Activated T-cell treated with anti-CD3 and anti-CD28 coated beads for 4 hours (primary cell): ENCODE measurements at places on chromosomes 16 and 17.

DNA sequence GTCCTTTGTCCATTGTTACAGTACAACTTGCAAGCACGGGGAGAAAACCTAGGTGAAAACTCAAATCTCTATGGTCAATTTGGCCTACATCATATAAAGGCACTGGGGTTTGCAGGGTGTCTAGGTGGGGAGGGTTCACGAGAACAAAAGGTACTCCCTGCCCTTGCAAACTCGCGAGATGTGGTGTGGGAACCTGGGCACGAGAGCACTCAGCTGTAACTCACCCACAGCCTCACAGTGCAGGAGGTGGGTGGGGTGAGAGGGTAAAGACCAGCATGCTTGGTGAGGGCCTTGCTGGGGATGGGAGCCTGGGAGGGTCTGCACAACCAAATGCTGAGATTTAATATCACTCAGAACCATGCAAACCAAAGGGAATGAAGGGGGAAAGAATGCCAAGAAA, 18.4 kb upstream of the ZNF594 start:
- no peak for DNase-seq

DNA sequence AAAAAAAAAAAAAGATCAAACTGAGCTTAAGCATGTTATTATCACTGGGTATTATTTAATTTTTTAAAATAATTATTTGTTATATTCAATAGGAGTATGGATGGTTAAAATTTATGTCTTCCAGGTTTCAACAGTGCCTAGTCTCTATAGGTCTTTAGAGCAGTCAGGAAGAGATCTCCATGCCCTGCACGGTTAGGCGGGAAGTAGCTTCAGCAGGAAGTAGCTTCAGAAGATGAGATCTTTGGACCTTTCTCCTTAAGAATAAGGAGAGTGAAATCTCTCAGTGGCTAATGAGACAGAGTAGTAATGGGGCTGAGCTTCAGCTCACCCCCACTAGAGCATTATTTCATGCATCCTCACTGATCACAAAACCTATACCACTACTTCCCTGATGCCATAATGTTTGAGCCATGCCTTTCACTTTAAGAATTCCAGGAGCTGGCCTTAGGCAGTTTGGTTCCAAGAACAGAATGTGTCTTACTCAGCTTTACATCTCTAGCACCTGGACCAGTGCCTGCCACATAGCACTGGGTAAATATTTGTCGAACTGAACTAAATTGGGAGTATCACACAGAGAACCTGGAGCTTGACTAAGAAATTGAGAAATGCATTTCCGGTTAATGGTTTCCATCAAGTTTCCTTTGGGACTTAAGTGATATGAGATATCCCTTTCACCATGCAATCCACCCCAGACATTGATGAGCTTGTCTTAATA, 43.5 kb downstream of the SCPEP1 start:
- no peak for DNase-seq

GRCh38 chr17:33330877-33331276, 37.8 kb upstream of the ASIC2 start:
- DNase-seq, result no peak

DNA sequence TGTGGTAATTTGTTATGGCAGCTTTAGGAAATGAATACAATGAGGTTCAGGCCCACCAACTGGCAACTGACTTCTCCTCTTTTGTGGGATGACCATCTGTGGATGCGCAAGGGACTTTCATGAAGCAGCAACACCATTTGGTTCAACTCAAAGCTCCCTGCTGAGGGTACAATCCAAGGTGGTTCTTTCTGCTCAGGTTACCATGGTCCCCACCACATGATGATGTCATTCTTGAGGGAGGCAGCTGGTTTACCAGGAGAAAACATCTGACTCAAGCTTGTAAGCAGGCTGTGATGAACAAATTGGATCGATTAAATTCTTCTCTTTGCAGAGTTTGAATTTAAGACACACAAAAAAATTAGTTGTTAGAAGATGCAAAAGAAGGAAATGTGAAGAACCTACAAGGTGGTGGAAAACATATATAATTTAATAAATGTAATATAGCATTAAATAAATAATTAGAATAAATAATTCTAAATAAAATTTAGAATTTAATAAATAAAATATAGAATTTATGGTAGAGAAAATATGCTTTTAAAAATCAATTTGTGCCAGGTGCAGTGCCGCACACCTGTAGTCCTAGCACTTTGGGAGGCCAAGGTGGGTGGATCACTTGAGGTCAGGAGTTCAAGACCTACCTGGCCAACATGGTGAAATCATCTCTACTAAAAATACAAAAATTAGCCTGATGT, 67.6 kb upstream of the ANKFN1 start:
- DNase-seq, result no peak

DNA sequence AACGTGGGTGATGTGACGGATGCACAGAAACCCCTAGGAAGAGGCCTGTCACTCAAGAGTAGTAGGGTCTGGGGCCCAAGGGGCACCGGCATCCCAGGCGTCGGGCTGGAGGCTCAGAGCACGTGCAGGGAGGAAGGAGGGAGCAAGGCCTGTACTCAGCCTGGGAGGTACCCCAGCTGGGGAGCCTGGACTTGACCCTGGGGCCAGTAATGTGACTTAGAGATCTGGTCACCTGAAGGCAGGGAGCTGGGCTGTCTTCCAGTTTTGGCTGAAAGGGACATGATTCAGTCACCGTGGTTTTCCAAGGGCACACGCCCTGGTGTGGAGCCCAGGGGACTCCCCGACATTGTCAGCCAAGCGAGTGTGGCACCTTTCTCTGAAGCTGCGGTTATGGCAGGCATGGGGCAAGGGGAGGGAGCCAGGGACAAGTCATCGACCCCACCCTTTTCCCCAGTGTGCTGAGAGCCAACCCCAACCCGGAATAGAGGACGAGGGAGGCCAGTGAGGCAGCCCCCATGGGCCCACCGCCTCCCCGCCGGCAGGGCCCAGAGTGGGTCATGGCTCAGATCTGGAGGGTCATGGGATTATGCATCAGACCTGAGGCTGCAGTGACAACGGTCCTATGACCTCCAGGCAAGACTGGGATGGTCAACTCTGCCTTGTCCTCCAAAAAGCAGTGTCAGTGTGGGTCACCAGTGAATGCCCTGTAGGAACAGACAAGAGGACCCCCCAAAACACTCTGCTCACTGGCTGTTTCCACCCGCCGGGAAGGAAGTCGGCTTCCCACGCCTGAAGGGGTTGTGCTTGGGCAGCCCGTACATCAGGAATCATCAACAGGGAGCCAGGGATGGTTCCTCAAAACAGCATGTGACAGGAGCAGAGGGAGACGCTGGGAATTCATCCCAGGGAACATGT, 41.9 kb downstream of the MEAK7 start:
- no peak for DNase-seq

DNA sequence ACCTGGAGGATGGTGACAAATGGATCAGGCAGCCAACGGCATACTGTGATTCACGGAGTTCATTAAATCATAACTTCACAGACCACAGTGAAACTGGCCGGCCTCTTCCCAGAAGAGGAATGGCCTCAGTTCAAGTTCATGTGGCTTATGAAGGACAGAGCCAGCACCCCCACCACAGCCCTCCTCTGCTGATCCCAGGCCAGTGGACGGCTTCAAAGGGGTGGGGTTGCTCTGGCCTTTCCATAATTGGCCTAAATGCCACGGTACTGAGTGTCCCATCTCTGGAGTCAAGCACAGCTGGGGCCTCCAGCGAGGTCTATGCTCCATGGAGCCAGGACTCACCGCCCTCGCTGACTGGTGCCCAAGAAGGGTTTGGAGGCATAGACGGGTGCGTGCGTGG, 21.4 kb downstream of the GALNS start:
- DNase-seq, result no peak

DNA sequence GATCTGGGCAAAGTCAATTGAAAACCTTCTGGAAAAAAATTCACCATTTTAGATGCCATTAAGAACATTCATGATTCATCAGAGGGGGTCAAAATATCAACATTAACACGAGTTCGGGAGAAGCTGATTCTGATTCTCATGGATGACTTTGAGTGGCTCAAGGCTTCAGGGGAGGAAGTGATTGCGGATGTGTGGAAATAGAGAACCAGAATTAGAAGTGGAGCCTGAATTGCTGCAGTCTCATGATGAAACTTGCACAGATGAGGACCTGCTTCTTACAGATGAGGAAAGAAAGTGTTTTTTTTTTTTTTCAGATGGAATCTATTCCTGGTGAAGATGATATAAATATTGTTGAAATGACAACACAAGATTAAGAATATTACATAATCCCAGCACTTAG, 12.9 kb downstream of the ITGAX start:
- DNase-seq, result no peak
